ENCODE measurements at places on chromosomes 5 and 9.

DNA sequence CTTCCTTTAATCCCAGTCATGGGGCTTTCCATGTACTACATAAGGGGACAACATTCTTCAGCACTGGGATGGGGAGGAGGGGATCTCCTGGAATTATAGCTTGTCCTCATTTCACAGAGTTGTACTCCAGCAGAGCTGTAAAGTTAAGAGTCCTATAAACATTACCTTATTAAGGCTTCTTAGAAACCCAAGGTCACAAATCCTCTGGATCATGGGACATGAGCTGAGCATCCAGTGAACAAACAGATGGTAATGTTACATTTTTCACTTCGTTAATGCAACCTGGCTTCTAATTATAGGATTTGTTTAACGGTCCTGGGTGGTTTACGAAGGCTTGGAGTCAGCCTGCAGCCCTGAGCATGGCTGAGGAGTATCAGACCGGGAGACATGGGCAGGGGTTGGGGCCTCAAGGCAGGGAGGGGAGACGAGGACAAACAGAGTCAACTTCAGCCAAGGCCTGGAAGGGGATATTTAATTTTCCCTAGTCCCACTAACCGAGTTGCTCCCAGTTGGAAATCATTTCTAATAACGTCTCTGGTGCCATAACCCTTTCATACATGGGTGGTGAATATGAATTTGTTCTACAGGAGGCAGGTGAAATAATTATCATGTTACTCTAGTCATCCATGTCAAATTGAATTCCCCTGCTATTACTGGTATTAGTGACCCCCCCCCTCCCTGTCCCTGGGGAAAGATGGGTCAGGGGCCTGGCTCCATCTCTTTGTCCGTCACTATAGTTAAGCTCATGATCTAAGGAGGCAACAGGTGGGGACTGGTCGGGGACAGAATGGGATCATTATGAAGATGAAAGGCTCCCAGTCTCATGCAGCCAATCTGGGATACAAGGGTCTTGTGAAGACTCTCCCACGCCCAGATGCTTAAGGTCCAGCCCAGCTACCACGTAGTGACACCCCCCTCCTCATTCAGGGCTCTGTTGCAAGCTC lies 10.7 kb upstream of the IL17B start:
- no peak for DNase-seq

- DNase-seq: no peak
Observed at GRCh38 chr9:68506551-68506950, 34.1 kb downstream of the TMEM252 start.

DNA sequence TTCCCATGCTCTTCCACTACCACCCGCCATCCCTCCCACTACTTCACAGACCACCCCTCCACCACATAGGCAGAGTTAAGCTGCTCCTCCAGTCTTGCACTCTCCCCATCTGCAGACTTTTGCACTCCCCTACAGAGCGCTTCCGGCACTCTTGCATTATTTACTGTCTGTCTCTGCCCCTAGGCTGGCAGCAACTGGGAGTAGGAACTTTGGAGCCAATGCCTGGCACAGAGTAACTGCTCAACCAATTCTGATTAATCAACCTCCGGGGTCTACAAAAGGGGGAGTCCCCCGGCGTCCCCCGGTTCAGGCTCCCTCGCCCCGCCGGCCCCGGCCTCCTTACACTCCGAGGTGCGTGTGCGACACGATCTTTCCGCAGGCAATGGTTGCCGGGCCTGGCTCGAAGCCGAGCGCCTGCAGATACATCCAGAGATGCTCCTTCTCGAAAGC lies 498 bp downstream of the HAUS6 start:
- no peak for DNase-seq

GRCh38 chr5:180625125-180625790 lies 24.1 kb downstream of the FLT4 start:
- no peak for DNase-seq

DNA sequence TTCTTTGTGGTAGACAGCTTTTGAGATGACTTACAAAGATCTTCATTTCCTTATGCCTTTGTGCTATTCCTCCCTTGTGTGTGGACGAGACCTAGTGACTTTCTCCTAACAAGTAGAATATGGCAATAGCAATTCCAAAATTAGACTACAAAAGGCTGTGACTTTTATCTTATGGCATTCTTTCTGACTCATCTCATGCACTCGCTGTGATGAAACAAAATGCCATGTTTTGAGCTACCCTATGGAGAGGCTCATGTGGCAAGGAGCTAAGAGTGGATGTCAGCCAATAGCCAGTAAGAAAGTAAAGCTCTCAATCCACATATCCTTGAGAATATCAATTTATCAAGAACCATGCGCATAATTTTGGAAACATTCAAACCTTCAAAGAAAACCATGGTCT lies 380.5 kb upstream of the SMC2 start:
- DNase-seq: no peak

- DNase-seq: no peak
Observed at GRCh38 chr5:139272471-139273321, 20.8 kb upstream of the MATR3 start.

- no peak for DNase-seq
Observed at GRCh38 chr9:137879566-137880150, 2.1 kb downstream of the CACNA1B start.

- DNase-seq: no peak
Observed at GRCh38 chr5:119367502-119368237, 11.9 kb downstream of the TNFAIP8 start.

DNA sequence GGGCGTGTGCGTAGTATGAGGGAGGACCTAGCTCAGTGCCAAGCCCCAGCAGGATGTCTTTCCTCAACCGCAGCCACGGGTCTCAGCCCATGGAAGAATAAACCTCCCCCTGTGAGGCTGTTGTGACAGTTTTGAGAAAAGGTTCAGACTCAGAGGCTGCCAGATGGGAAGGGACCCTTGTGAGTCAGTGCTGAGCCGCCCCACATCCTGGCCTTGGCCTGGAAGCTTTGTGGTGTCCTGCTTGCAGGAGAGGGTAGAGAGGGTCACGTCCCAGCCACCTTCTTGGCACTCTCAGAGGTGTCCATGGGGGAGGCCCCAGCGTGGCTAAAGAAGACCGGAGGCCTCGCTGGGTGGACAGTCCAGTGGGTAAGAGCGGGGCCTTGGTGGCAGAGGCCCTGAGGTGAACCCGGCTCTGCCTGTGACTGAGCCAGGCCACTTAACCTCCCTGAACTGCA lies 2.8 kb downstream of the GRHPR start:
- DNase-seq: no peak

- DNase-seq: no peak
Observed at GRCh38 chr9:112193572-112194288, 18.6 kb upstream of the SUSD1 start.

DNA sequence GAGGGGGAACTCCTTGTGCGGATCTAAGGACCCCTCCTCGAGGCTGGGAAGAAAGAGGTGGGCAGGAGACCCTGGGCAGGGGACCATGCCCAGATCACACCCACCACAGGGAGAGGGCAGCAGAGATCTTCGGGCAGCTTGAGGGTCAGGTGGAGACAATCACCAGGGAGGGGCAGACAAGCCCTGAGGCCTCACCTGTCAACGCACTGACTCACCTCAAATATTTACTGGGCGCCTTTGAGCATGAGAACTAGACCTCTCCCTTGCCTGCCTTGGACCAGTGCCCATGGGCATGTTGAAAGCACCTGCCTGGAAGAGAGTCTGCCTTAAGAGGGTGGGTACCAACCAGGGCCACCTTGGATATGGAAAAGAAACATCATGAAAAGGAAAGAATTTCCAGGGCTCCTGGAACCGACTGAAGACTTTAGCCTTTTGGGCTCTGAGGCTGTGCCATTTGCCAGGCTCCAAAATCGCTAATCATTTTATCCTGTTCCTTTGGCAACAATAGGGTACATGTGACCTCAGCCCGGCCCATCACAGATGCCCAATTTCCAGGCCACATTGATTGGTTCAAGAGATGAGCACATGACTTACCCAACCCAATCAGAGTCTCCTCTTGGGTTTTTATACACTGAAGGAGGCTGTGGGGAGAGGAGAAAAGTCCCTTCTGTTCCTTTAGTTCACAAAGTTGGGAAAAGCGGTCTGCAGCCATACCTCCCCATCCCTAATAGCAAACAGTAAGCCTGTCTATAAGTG lies 10.4 kb upstream of the SPINK4 start:
- peak; percentile 99 for DNase-seq

DNA sequence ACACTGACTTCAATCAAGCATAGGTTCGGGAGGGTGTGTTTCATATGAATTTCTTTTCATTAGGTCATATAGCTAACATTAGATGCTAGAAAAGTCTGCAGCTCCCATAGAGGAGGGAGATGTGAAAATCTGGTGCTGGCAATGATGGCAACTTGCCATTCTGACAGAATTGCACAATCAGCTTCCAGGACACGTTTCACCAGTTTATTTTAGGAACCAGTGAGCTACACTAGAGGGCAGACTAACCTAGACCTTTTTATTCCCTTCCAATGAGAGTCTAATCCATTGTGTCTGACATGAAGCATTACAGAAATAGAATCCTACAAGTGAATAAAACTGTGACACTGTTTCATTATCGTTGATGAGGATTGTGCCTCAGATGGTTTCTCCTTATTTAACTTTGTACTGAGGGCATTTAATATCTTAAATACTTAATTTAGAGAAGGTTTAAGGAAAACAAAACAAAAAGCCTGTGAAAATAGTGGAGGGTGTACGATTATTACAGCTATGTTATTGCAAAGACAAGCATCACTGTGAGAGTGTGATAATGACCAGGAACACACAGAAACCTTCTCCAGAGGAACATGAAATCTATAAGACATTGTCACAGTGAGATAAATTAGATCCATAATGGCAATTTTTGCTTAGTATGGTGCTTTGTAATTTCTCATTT lies 363.3 kb upstream of the RPS23 start:
- no peak for DNase-seq

DNA sequence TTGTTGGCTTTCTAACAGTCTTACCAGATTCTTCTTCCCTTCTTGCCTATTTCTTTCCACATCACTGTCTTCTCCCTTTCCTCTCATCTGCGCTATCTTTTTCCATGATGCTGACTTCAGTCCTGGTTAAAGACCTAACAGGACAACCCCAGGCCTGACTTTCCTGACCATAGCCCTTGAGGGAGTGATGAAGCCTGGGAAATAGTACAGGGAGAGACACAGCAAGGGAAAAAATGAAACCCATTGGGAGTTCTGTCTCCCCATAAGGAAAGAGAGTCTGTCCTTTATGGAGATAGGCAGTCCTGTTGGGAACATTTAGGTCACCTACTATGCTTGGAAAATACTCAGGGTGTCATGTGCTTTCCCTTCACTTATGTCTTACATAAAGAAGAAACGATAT lies 92.7 kb downstream of the GIN1 start:
- DNase-seq: no peak

- no peak for DNase-seq
Observed at GRCh38 chr5:81850501-81851357, 99.8 kb upstream of the SSBP2 start.

DNA sequence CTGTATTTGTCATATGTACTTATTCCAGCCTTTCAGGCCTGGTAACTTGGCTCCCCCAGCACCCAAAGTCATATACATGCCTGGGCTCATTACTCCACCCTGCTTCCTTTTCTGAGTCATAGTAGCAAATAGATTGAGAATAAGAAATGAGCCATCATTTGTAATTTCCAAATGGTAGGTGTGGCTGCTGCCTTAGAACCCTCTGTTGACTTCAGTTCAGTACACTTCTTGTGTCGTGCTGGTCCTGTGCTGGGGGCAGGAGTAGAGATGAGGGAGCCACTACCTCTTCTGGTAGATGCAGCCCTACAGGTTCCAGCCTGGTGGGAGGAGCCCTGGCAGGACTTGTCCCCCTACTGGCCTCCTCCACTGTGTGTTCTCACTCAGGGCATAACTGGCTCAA lies 11.1 kb downstream of the GM2A start:
- no peak for DNase-seq

- no peak for DNase-seq
Observed at GRCh38 chr9:72537011-72537545, 15.7 kb downstream of the TMC1 start.

GRCh38 chr5:150633429-150633828 lies 7.0 kb upstream of the SYNPO start:
- no peak for DNase-seq

DNA sequence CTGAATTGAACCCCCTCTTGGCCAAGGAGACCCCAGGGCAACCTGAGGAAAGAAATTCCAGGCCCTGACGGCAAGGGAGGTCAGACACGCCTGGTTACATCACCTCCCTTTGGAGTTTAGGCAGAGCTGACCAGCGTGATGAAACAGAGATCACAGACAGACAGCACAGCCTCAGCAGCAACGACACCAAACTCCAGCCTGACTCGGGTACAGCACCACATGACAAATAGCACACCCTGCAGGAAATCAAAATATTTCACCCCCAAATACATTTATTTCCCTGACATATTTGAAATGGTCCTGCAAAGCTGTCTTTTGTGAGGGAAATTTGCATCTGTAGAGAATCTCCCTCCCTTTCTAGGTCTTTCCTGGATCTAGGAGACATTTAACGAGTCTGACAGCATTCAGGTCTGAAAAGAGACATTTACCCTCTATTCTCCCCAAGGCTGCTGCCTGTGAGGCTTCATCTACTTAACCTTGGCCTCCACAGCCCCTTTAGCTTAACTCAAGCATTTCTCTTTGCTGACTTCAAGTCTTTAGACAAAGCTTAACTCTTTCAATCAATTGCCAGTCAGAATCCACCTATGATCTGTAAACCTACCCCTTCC lies 2.6 kb downstream of the QSOX2 start:
- no peak for DNase-seq

DNA sequence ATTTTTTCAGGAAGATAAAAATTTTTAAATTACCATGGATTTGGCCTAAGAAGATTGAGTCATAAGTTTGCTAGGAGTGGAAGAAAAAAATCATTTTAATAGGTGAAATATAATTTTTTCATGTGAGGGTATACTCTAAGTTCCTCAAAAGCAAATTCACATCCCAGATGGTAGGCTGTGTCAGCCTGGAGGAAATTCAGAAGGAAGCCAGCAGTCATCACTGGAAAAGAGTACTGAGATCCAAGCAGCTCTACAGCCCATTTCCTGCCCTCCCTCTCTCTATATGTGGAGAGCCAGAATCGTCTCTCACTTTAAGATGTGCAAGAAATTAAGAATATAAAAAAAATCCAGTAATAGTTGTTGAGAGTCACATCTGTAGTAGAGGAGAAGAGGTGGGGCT lies 126.5 kb upstream of the CDH18 start:
- DNase-seq: no peak

DNA sequence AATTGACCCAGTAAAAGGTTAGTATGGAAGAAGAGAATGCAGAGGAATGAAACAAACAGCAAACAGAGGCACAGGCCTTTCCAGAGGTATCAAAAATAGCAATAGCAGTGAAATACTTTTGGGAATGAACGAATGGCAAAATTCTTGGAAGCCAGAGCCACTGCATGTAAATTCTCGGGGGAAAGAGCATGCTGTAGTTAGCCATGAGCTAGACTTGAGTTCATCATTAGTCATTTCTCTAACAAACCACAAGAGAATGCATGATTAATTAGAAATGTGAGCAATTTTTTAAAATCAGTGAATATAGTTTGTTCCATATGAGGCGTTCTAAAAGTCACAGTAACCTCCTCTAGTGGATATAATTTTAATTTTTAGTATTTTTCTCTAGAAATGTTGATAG lies 170.3 kb upstream of the PRR16 start:
- no peak for DNase-seq

GRCh38 chr5:178069909-178070308 lies 43.4 kb upstream of the N4BP3 start:
- no peak for DNase-seq
